HT1080 (cell line): ENCODE measurements at places on chromosomes 1 and 21.
A peak's percentile ranks its signal among the peaks of the same experiment; 100 is the strongest.

- DNase-seq, result no peak
Observed at GRCh38 chr1:8871965-8872399, 6.5 kb downstream of the ENO1 start.

DNA sequence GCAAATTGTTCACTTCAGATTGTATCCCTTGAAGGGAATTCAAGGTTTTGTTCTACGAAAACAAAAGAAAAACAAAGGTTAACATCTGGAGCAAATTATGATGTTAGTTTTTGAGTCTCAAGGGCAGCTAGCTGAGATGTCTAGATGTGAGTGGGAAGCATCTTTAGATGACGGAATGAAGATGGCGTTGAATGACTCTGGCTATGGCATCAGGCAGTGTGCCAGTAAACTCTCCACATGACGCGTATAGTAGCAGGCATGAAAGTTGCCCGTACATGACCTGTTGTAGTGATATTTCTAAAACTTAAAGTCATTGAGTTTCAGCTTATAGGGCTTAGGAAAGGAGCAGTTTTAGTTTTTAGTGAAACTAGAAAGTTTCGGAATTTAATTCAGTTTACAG, 12.3 kb upstream of the SDC3 start:
- no peak for DNase-seq

DNA sequence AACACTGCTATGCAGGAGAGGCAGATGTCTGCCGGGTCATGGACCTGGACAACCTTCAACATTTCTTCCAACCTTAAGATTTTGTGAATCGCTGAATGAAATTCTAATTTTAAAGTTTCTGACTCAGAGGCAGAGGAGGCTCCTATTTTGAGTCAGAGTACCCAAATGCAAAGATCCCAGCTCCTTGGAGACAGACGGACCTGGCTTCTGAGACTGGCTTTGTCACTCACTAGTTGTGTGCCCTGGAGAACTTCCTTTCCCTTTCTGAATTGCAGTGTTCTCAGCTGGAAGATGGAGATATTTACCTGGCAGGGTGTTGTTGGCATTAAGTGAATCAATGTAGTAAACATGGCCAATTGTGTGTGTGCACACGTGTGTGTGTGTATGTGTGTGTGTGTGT, 51.9 kb downstream of the IER5 start:
- no peak for DNase-seq

DNA sequence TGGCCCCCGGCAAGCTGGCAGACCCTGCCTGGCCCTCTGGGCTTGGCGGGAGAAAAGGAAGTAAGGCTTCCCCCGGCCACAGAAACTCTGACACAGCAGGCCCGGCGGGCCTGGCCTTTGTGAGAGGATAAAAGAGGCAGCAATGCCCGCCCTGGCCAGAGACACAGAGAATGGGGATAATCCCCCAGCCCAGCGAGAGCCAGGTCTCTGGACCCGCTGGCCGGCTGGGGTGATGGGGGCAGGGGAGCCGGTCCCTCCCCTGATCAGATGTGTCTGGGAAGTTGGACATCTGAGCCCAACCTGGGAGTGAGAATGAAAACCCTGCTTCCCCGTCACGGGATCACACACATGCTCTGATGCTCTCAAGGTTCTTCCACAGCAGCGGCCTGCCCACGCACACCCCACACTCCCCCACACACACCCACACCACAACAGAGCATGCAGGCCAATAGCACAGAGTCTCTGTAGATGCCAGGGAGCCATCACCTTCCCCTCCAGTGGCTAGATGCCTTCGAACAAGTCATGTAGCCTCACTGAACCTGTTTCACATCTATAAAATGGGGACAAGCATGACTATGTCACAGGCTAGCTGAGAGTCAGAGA, 4.2 kb downstream of the RSPO1 start:
- no peak for DNase-seq

GRCh38 chr1:228414511-228415211, 2.0 kb downstream of the TRIM17 start:
- no peak for DNase-seq

GRCh38 chr1:3981746-3982505, 81.9 kb upstream of the C1orf174 start:
- no peak for DNase-seq

GRCh38 chr1:226511296-226511695, 37.3 kb upstream of the STUM start:
- DNase-seq, result no peak

- no peak for DNase-seq
Observed at GRCh38 chr1:77661696-77662095, 20.8 kb downstream of the ZZZ3 start.

DNA sequence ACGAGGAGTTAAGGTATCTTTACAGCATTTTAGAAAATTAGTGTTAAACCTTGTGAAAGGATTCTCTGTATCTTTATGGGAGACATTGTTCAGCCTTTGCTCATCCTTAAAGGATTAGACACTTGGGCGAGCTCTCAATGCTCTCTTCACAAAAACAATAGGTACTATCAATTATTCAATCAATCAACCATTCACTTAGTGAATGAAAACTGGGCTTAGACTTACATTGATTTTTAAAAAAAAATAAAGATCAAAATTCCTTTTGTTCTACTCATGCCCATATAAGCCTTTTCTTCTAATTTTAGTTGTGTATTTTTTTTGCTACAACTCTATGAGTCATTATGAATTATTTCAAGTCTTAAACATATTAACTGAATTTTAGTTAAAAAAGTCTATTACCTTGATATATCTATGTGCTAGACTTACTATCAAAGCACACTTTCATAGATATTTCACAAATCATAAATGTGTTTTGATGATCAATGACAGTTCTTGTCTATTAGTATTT, 181.2 kb downstream of the DPYD start:
- DNase-seq, result no peak

DNA sequence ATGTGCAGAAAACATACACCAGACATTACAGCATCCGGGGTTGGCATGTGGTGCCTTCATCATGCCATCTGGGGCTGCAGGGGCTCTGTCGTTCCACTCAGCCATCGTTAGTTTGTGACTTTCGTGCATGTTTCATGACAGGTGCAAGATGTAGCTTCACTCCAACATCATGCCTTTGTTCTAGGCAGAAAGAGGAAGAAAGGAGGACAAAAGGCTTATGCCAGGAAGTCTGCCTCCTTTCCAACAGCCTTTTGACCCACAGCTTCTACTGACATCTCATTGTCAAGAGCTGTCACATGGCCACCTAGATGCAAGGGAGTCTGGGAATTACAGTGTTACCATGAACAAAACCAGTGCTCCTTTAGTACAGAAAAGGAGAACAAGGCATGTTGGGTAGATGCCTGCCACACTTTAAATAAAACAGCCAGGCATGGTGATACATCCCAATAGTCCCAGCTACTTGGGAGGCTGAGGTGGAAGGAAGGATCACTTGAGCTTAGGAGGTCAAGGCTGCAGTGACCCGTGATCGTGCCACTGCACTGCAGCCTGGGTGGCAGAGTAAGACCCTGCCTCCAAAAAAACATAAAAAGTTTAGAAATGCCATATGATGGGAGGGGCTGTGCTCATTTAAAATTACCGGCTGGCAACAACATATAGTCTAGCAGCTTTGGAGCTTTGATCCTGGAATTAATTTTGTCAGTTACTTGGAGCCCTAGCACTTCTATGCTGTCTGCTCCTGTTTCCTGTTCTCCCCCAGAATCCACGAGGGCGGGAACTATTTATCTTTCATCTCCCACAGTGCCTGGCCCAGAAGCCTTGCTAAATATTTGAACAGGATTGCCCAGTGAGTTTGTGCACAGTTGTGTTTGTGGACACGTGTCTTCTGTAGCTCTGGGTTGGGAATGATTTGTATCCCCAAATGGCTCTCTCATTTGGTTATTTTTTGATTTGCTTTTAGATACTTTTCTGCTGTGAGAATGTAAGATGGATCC, 7.4 kb downstream of the DOP1B start:
- DNase-seq, result no peak

DNA sequence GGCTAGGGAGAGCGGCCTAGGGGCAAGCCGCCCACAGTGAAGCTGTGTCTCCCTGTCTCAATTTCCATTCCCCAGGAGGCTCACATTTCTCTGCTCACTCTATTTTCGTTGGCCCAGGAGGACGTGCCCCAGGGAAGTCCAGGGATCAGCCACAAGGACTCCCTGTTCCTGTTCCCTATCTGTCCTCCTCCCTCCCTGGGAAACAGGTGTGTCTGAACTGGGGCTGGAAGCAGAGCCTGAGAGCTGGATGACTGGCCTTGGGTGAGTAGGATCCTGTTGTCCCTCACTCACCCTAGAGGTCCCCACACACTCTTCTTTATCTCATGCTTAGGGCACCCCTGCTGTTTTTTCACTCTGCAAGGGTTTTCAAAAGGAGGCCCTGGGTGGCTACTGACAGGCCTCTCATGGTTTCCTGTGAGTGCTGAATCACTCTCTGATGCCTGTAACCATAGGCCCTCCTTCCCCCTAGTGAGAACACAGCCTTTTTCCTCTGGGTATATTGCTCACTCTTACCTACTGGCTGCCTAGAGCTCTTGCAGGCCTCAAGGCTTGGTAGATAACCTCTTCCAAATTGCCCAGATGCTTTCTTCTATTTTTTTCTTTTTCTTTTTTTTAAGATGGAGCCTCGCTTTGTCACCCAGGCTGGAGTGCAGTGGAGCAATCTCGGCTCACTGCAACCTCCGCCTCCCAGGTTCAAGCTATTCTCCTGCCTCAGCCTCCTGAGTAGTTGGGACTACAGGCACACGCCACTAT, 3.3 kb upstream of the UTP11 start:
- DNase-seq, result peak; percentile 91

DNA sequence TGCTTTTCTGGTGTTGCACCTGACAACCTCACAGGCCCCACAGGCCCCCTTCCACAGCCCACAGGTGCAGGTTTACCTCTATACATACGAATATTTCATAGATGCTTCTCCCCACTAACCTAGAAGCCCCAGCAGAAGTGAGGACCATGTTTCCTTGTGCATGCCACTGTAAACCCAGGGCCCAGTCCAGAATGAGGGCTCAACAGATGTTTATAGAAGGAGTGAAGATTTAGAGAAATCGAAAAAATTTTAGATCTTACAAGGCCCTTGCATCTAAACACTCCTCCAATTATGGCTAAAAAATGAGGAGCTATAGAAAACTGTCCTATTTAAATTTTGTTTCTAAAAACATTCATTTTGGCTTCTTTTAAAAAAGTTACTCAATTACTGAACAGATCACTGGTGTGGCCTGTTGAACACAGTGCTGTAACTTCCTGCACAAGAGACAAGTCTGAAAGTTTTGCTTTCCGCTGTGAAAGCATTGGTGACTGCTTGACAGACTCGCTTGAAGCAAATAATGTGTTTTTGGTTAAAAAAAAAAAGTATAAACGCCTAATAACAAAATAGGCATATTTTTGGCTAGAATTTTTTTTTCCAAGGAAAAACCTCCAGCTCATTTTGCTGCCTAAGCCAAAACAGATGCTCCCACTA, 1.2 kb downstream of the ABCB10 start:
- DNase-seq, result no peak

DNA sequence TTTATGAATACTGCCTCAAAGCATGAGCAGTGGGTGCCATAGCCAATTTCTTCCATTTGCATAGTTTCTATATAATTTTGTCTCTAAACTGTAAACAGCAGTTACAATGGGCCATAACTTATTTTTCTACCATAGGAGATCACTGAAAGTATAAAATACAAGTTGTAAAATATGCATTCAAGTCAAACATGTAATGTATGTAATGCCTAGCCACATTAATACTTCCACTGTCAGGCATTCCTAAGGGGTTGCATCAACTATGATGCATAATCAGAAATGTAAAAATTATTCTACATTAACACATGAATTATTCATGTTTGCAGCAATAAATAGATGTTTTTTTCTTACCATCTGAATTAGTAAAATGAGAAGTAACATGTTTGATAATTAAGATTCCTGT, 560.3 kb upstream of the ZP4 start:
- DNase-seq, result no peak

DNA sequence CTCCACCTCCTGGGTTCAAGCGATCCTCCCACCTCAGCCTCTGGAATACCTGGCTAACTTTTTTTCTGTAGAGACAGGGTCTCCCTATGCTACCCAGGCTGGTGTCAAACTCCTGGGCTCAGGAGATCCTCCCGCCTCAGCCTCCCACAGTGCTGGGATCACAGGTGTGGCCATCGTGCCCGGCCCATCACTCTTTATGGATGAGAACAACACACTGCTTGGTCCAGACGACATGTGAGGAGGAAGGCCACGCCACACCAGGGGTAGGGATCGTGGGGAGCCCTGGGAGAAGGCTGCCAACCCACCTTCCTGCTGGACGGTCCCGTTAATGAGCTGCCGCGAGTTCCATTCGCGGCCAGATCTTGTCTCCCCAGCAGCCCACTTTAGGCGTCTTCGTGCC, 5.0 kb upstream of the GABRD start:
- no peak for DNase-seq

- DNase-seq, result no peak
Observed at GRCh38 chr1:57576756-57577155, 152.9 kb upstream of the DAB1 start.

- DNase-seq, result no peak
Observed at GRCh38 chr1:91885213-91885715, 687 bp downstream of the TGFBR3 start.

- DNase-seq, result no peak
Observed at GRCh38 chr1:8395433-8395866, 77.5 kb downstream of the SLC45A1 start.

DNA sequence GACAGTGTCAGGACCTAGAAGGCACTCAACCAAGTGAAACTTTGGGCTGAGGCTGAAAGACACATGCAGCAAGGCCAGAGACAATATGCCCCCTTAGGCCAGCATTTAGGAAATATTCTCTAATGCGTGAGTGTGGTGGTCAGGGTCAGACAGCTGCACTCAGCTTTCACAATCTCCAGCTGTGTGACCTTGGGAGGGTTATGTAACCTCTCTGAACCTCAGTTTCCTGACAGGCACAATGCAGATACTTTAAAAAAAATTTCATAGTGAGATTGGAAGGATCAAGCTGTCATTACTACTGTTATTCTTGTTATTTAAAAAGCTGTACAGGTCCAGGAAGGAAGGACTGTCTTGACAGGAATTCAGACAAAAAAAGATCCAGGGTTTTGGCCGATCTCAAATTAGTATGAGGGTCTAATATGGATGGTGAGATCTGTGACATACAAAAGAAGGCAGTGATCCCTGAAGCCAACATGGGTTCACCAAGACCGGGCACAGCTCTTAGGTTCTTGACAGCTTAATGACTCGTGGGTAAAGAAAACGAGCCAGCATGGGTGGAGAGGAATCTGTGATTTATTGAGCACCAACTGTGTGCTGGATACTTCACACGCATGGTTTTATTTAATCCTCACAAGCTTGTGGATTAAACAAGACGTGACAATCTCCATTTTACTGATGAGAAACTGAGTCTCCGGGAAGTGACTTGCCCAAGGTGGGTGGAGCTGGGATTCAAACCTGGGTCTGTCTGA, 54.6 kb upstream of the POU3F1 start:
- DNase-seq, result no peak

GRCh38 chr21:44682580-44683151, 703 bp upstream of the KRTAP12-1 start:
- no peak for DNase-seq
